ENCODE measurements at places on chromosomes 16 and 17.

- peak; percentile 89 for DNase-seq
Measured at GRCh38 chr17:42072323-42073187, 22.2 kb upstream of the C17orf113 start.

- DNase-seq: no peak
Measured at GRCh38 chr17:75295201-75296158, 6.2 kb upstream of the SLC25A19 start.

DNA sequence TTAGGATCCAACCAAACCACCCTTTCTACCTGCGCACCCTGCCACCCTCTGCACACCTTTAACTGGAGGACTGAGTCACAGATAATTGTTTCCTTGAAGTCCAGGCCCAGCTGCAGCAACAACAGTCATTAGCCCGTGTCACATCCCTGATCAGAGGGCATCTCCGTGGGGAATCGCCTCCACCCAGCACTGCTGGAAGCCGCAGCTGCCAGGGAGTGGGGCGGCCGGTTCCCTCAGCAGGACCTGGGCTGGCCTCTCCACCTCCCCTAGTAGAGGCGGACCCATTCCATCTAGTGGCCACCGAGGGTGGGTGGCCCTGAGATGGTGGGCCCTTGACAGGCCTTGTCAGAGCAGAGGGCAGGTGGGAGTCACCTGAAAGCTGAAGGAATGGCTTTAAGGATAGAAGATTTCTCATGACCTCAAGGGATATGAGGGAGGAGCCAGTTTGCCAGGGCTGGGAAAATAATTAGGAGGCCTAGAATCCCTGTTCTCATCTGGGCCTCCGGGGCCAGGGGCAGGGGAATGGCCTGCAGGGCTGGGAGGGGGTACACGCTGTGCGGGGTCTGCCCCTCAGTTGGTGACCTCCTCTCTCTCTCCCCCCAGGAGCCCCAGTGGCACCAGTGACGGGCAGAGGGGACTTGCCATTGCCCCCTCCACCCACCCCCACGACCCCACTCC lies 6.2 kb downstream of the PRSS53 start:
- peak; percentile 58 for DNase-seq

DNA sequence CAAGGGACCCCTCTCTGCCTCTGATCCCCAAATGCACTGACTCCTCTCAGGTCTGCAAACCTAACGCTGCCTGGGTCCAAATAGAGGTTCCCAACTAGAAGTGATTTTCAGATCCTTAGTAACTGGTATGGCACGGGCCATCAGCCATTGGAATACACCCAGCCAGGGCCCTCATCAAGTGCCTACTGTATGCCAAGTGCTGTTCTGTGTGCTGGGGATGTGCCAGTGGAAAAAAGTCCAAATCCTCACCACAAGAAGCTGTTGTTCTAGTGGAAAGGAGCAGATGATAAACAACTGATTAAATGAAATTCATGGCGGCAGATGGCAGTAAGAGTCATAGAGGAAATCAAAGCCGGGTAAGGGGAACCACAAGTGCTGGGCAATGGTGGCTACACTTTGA lies 57.2 kb upstream of the MED9 start:
- no peak for DNase-seq

GRCh38 chr16:14572535-14572934 lies 57.5 kb downstream of the PARN start:
- no peak for DNase-seq

GRCh38 chr16:51637770-51638094 lies 486.7 kb upstream of the SALL1 start:
- DNase-seq: no peak

- DNase-seq: no peak
Measured at GRCh38 chr16:57781349-57781740, 20.9 kb downstream of the KIFC3 start.

DNA sequence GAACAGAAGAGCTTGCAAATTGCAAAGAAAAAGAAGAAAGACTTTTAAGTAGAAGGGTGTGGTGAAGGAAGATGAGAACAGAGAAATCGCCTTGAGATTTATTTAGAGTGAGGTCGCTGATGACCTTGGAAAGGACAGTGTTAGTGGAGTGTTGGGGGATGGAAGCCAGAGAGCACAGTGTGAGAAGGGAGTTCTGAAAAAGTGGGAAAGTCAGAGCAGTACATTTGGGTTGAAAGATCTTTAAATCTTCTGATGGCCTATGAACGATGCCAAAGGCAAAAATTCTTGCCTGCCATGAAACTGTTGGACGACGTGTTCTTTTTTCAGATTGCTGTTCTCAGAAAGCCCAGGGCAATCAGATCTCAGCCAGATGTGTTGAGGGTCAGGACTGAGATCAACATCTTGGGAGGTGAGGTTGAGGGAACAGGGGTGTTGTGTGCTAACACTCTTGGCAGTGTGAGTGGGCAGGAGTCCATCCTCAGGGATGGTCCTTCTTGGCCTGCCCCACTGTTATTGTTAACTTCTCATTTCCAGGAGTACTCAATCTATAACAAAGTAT lies 330.1 kb downstream of the MAP2K6 start:
- no peak for DNase-seq

- DNase-seq: no peak
Measured at GRCh38 chr17:55212880-55213279, 51.9 kb upstream of the HLF start.

GRCh38 chr17:50672831-50673551 lies 34.7 kb downstream of the ANKRD40 start:
- peak; percentile 27 for DNase-seq

GRCh38 chr17:77098884-77099545 lies 41.8 kb upstream of the SEC14L1 start:
- no peak for DNase-seq

DNA sequence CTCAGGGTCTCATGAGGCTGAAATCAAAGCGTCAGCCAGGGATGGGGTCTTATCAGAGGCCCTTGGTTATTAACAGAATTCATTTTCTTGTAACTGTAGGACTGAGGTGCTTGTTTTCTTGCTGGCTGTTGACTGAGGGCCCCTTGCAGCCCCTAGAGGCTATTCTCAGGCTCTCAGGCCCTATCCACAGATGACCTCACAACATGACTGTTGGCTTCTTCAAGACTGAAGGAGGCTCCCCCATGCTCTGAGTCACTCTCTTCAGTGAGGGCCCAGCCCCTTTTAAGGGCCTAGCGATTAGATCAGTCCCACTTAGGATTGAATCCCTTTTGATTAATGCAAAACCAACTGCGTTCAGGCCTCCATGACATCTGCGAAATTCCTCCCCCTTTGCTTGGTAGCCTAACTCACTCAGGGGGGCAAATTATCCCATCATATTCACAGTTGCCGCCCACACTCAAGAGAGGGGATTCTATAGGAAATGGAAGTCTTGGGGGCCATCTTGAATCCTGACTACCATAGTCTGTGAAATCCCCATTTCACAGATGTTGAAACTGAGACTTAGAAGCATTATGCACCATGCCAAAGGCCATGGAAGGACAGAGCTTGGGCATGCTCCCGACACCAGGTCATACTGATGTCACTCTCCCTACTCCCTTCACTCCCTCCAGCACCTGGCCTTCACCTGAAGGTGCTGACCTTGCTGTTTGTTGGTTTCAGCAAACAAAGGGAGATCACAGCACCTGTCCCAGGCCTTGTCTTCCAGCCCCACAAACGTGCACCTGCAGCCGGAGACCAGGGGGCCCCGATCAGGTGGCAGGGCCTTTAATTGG lies 592.3 kb downstream of the MAF start:
- DNase-seq: peak; percentile 25

DNA sequence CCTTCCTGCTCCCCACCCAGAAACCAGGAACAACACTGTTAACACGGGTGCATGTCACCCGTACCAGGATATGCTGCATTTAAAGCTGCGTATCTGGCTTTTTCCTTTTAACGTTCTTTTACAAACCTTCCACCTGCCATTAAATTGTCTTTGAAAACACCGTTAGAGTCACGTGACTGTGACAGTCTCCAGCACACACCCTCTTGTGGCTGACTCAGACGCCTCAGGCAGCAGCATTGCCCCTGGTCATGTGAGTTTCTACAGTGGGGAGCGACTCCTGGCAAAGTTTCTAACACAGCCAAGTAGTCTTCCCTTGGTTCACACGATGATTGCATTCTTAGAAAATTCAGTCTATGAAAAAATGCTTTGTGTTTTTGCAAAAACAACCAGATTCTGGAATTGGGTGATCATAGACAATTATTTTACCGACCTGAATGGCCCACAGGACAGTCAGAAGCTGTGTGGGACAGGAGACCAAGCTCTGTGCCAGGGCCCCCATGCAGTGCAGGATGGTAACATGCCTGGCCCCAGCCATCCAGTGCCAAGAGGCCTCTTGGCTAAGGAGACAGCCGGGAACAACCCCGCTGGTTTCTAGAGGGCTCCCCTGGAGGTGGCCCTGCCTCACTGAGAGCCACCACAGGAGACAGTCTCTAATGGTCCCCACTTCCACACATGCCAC lies 199.1 kb downstream of the KATNIP start:
- peak; percentile 93 for DNase-seq

Data from H7 (cell line).